ENCODE measurements at places on chromosomes 3 and 15.
A peak's percentile ranks its signal among the peaks of the same experiment; 100 is the strongest.

DNA sequence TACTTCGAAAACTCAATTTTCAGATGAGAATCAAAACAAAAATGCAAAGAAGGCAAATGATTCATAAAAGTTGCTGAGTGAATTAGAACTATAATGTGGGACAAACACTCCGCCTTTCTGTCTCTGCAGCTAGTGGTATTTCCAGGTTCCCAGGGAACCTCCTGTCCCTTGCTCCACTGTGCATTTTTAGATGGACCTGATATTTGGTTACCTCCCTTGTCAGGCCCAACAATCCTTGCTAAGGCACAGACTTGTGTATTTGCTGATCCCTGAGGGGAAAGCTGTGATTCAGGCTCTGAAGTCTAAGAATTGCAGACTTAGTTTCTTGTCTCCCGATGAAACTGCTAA, 162.7 kb downstream of the LPP start:
- no peak for DNase-seq

GRCh38 chr15:83289160-83289559, 4.7 kb upstream of the BNC1 start:
- no peak for DNase-seq

DNA sequence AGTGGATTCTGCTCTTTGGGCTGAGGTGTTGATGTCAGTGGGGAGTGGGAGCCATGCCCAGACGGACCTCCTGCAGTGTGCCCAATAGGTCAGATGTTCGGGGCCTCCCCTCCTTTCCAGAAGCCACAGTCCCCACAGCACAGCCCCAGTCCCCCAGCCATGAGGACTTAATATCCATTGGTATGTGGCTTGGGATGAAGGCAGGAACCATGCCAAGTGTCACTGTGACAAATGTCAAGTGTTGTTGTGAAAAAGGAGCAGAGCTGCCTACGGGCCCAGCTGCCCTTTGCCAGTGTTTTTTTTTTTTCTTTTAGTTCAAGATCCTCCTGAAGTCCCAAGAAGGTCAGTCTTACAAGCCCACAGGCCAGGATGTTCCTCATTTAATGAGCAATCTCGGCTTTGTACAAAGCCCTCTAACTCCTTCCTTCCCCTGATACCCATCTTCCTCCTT, 12.2 kb downstream of the SEMA3G start:
- DNase-seq: no peak

DNA sequence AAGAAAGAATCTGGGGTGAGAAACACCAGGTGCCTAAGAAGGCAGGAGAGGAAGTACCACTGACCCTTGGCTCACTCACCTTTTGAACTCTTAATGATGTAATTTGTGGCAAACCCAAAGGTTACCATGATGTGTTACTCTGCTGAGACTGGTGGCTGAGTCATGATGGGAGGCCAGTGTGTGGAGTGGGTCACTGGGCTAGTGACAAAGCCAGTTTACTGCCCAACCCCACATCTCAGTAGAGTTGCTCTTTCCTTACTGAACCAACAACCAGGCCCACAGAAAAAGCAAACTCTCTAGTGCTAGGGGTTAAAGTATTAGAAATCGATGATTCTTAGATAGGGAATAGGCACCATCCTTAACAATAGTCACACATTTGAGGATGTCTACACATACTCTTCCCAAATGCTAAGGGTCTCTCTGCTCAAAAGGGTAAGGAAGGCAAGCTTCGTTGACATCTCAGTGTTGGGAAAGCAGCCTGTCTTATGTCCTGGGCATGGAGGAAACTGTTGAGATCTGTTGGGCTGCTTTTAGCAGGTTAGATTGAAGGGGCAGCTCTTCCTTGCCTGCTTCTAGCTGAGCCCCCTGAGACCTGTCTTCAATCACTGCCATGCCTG, 3.1 kb downstream of the RBP2 start:
- no peak for DNase-seq

DNA sequence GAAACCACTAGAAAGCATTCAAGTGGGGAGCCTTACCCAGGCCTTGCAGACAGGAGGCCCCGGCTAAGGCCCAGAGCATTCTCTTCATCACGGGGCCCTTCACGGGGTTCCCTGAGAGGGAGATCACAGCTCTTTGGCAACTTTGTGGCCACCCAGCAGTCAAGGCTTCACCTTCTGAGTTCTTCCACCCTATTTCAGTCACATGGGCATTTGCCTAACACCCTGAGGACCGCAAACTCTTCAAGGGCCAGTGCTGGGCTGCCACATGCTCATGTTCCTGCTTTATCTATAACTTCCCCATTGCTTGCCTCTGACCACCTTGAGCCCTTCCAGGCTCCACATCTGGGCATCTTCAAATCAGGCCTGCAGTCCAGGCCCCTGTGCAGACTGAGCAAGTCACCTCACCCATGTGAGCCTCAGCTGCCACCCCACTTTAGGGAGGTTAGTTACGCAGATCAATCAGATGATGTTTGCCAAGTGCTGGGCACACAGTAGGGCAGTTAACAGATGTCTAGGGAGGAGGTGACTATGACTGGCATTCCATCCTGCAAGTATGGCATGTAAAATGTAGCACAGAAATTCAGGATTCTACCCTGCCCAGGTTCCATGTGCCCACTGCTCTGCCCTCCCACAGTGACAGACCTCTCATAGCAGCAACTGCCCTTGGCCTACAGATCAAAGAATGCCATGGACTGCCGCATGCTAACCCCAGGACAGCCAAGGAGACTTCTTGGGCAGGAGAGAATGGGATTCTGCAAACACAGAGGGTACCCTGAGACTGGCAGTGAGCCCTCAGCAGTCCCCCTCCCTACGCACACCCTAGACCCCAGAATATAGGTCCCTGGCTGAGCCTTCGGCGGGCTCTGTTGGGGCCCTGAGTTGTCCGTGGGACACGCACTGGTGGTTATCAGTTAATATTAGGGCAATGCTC, 37.6 kb upstream of the ZNF710 start:
- DNase-seq: no peak

GRCh38 chr3:37198996-37199395, 24.6 kb upstream of the LRRFIP2 start:
- DNase-seq: no peak

GRCh38 chr3:42733501-42734262, 31.1 kb upstream of the HHATL start:
- no peak for DNase-seq

DNA sequence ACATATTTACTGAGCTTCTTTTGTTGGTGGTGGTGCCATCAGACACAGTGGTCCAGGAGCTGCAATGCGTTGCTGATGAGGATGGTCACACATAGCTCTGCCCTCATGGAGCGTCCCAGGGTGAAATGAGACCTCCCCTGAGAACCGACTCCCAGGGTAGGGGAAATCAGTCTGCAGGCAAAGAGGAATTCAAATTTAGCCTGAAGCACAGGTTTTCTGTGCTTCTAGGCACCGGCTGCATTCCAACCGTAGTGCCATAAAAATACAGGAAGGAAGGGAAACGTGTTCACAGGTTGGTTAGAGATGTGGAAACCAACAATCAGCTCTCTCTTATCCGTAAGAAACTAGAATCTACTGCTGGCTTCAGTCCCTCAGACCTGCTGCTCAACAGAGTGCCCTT, 19.2 kb downstream of the SMAD3 start:
- DNase-seq: no peak

DNA sequence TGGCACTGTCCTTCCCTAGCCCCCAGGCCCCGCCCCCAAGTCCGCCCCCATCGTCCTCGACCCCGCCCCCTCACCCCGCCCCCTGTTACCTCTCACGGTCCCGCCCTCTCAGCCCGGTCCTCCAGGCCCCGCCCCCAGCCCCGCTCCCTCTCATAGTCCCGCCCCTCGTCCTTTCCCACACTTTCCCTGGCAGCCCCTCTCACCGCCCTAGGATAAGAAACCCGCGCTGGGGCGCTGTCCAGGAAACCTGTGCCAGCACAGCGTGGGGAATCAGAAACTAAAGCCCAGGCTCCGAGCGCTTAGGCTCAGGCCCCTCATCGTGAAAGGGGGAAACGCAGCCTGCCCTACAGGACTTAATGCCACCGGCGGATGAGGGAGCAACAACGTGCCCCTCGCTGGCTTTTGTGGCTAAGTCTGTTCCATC, 20.9 kb downstream of the TRPM1 start:
- DNase-seq: no peak

GRCh38 chr3:148233403-148233802, 464.3 kb upstream of the AGTR1 start:
- no peak for DNase-seq

DNA sequence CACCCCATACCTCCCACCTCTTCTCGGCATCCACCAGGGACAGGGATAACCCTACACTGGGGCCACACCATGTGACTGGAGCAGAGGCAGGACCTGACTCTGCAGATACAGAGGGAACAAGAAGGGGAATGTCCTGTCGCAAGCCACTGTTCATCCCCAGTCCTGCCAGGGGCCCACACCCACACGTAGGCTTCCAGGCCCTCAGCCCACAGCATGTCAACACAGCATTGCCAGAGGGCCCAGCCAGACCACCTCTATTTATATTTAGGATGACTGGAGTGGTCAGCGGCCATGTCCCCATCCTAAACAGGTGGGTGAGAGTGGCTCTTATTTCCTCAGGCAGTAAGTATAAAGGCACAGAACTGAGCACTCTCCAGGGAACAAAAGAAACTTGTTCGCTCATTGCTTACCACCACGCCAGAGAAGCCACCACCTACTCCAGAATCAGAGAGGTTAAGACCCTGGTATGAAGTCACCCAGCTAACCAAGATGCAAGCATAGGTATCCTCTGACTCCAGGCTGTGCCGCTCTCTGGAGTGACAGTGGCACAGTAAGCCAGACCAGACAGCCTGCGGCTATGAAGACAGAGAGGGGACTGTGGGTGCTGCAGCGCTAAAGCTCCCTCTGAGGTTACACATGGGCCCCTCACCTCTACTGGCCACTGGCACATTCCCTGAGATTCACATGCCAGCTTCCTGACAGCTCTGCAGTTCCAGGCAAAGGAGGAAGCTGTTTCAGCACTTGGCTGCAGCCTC, 67.9 kb downstream of the LRIG1 start:
- DNase-seq: no peak

DNA sequence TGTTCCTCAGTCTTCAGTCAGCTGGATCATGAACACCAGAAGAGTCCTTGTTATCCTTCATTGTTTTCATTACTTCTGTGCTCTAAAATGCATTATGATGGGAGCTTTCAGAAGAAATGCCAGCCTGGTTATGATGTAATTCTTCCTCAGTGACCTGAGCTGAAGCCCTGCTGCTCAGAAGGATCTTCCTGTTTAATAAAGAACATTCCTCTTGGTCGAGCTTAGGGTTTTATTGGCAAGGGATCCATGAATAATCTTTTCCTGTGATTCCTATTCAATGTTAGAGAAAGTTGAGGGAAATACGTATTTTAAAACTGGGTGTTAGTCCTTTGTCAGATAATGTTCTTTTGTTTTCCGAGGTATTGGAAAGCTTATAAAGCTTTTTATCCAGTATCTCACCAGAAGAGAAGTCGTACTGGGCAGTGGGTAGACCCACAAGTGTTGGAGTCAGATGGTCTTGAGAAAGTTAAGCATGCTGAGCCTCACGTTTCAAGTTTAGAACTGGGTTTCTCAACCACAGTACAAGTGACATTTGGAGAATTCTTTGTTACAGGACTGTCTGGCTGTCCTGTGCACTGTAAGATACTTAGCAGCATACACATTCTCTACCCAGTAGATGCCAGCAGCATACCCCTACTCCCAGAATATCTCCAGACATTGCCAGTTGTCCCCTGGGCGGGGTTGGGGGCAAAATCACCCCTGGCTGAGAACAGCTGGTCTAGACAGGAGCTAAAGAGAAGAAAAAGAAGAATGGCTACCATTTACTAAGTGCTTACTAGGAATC, 212.3 kb upstream of the BHLHE40 start:
- DNase-seq: no peak

GRCh38 chr3:23900744-23901143, 16.0 kb downstream of the NKIRAS1 start:
- DNase-seq: no peak

GRCh38 chr3:172209333-172210321, 170.2 kb downstream of the FNDC3B start:
- no peak for DNase-seq

DNA sequence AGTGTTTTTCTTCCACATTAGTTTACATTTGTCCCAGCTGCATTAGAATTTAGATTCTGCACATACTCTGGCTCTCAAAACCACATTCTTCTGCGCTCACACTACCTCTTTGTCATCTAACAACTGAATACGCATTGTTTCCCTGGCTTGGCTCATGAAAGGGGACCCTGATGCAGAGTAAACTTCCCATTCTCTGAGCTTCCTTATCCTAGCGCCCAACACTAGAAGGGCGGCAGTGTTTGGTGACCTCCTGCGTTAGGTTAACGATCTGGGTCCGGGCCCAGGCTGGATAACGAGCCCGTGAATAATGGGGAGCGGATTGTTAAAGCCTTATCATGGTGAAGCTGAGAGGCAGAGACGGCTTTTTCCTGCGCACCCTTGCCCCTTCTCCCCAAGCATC, 63.9 kb downstream of the ETV5 start:
- no peak for DNase-seq

DNA sequence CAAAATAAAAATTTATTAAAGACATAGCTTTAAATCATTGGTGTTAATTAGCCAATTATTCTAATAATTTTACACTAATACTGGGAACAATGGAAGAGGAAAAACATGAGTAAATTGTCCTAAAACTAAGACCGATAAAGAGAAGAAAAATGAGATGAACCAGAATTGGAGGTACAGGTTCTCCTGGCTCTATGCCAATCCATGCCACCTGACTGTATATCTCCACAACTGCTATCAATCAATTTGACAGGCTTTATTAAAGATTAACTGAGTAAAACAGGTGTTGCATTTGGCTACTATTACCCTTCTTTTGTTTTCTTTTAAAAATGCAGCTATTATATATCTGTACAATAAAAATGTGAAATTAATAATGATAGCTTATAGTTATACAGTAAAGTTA, 850.0 kb downstream of the CADM2 start:
- peak; percentile 82 for DNase-seq

DNA sequence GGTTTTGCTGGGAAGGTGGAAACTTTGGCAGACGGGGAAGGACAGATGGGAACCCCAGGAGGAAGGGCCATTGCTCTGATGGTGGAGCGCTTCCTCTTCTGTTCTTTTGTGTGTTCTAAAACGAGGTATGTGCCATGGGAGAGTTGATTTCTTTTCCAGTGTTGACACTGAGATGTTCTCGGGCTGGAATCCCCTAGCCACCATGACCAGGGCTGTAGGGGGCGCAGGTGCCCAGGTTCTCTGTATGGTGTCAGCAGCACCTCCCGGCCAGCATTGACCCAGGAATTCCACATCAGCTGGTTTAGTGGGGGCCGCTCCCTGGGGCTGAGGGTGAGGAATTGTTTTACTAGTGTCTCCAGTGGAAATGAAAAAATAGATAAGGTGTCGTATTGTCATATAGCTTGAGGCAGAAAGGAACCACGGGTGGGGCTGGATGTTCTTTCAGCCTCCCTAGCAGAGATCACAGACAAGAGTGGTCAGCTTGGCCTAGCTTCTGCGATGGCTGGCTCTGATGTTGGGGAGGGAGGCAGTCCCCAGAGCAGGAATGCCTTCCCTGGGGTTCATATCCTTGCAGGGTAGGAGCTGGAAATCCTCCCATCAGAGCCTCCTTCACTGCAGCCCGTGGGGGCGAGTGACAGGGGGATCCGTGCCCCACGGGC, 34.2 kb upstream of the ACAD9 start:
- no peak for DNase-seq

GRCh38 chr3:50602595-50603191, 8.9 kb downstream of the CISH start:
- no peak for DNase-seq

- DNase-seq: no peak
Measured at GRCh38 chr15:80547264-80547663, 143.1 kb downstream of the ARNT2 start.

Data from NCI-H1105 treated with DMSO at 0.1 percent for 48 hours (cell line).